ENCODE measurements at places on chromosomes 2 and 18. TPM values are rescaled to one million over a fixed set of nuclear protein-coding genes. Genes with fewer than 3 reads are reported as not detected.

Gene KCTD1
- total RNA-seq = 12.8 TPM

Gene EIF2AK3
- 20.4 TPM for total RNA-seq

Gene KHK
- 6.3 TPM for total RNA-seq

Gene TPO
- 2.3 TPM for total RNA-seq

Gene STK25
- 89.8 TPM for total RNA-seq

- DNase-seq = no peak
These were observed 76.0 kb downstream of the EPC2 start for GRCh38 chr2:148720501-148721001.

DNA sequence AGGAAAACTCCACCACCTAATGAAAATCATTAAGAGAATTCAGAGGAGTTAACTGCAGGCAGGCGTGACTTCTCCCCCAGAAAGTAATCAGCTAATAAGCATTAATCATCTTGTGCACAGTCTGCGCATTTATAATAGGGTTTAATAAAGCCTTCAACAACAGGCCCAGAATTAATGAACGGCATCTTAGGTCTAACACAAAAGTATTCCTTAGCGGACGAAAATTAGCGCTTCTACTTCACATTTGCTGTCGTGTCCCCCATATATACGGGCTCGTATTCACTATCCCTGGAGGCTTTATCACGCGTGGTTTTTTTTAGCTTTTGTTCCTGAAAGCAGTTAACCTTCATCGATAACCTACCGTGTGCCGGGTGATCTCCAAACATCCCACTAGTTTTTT, 1.8 kb downstream of the ATP8B1 start:
- no peak for DNase-seq

GRCh38 chr2:98476192-98476868, 31.7 kb downstream of the INPP4A start:
- DNase-seq = peak; percentile 59

DNA sequence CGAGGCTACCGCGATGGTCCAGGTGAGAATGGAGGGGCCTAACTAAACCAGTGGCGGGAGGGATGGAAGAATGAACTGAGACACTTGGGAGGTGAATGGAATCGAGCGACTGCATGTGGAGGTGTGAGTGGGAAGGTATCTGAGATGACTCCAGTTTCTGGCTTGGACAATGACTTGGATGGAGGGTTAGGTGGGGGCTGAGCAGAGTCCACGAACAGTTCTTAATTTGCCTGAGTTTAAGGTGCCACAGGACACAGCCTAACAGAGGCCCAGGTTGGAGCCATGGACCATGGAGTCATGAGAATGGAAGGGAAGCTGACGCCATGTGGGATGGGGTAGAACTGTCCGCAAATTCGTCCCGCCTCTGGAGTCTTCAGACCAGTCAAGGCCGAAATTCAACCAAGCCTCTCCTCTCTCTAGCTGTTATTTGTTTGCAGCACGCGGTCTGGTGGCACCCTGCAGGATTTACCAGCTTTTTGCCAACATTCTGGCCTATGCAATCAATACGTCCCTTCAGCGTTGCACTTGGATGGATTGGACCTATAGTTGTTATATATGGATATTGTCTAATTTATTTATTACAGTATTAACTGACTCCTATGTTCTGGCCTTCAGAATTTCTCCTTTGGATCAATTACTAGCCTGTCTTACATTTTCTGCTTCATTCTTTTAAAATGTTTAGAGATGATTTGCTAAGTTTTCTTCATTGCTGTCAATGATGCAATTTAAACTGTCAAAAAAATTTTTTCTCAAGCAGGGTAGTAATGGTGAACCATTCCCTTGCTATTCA, 940 bp upstream of the BOLA3 start:
- DNase-seq = no peak

GRCh38 chr2:71923143-71923525, 224.5 kb downstream of the CYP26B1 start:
- DNase-seq = no peak

DNA sequence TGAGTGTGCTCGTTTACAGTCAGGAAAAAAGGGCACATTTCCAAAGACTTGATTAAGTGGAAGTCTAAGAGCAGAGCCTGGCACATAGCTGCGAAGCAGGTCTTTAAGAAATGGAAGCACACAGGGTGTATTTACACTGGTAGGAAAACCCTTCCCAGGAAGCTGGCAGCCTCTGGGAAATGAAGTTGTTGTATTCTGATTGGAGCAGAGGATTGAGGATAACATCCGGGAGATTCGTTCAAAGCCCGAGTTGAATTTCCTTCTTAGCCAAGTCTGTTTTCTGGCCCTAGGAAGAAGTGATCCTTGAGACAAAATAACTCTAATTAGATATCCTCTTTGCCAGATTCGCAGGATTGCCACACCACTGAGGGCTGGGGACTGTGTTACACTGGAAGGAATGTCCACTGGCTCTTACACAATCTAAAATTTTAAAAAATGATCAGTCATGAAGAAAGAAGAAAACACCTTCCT, 75.9 kb downstream of the ITGB1BP1 start:
- DNase-seq = no peak

GRCh38 chr2:211724933-211725332, 813.7 kb downstream of the ERBB4 start:
- no peak for DNase-seq

All from mucosa of descending colon (tissue), 3 donors.